ENCODE measurements at places on chromosomes 11 and 22.

DNA sequence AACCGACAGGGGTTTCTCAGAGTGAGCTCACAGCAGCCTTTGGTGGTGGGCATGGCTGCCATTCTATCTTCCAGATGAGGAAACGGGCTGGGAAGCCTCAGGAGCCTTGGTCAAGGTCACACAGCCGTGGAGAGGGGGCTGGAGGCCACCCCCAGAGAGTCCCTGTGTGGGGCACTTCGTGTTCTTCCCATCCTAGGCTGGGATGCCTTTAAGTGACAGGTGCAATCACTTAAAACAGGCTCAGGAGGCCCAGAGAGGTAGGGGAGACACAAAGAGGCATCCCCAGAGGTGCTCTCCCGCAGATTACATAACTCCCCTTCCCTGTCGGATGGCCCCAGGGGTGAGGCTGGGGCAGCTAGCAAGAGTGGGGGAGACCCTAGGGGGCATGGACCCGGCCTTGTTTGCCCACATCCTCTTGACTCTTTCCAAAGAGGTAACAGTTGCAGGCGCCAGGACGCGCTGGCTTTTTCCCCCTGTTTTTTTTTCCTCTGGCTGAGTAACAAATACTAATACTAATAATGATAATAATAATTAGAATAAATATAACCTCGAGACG is 17.5 kb upstream of the SHISAL1 start:
- no peak for DNase-seq

GRCh38 chr22:44129619-44129976 is 51.1 kb upstream of the PARVG start:
- no peak for DNase-seq

GRCh38 chr11:117697319-117697718 is 99.7 kb downstream of the DSCAML1 start:
- no peak for DNase-seq

GRCh38 chr11:62437616-62438015 is 18.8 kb downstream of the SCGB1A1 start:
- no peak for DNase-seq

GRCh38 chr22:30861688-30862552 is 106.7 kb downstream of the MORC2 start:
- DNase-seq = no peak

DNA sequence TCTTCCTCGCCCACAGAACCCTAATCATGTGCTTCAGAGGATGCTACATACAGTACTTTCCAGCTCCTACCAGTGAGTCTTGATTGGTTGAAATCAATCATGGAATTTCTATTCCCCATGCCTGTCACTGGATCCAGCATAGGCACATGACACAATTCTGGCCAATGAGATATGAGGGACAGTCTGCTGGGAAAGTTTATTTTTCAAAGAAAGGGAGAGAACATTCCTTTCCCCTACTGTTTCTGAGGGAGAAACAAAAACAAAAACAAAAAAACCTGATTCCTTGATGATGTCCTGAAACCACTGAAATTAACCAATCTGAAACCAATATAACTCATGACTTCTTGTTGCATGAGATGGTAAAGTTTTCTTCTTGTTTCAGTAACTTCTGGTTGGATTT is 3.3 kb upstream of the RCN1 start:
- no peak for DNase-seq

GRCh38 chr11:123481640-123482039 is 51.6 kb downstream of the GRAMD1B start:
- no peak for DNase-seq

- no peak for DNase-seq
Observed at GRCh38 chr11:77303328-77303727, 1.8 kb upstream of the GDPD4 start.

- DNase-seq = no peak
Observed at GRCh38 chr11:20688761-20689160, 19.4 kb downstream of the NELL1 start.

DNA sequence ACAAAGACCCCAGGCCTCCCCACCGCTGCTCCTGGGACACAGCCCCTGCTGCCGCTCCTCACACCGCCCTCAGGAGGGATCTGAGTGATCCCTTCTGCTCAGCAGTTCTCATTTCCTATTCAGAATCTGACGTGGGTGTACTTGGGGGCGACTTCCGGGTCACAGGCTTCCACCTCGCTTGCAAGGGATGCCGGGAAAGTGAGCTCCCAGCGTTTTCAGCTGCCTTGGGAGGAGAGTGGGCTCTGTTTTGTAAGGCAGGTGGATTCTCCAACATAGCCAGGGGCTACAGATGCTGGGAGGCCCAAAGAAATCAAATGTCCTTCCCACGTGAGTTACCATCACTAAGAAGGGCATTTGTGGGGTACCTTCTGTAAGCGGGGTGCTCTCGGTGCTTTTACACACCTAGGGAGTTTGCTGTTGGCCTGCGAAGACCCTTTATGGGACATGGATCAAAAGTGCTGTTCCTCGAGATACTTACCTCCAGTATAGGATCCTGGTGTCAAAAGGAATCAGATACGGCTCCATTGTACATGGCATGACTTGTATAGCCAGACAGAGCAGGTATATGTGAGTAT is 9.7 kb upstream of the LRRC10B start:
- no peak for DNase-seq

- no peak for DNase-seq
Observed at GRCh38 chr11:60457576-60457975, 1.9 kb downstream of the MS4A1 start.

- DNase-seq = no peak
Observed at GRCh38 chr11:125379981-125380380, 116.1 kb downstream of the FEZ1 start.

Measured in hematopoietic multipotent progenitor cell treated with erythropoietin and hydrocortisone succinate and interleukin-3 and kit ligand, for 15 days (in vitro differentiated cells).